ENCODE measurements at places on chromosomes 7 and 10.
A peak's percentile ranks its signal among the peaks of the same experiment; 100 is the strongest.

GRCh38 chr10:99360934-99361333, 31.8 kb downstream of the CNNM1 start:
- DNase-seq = no peak

DNA sequence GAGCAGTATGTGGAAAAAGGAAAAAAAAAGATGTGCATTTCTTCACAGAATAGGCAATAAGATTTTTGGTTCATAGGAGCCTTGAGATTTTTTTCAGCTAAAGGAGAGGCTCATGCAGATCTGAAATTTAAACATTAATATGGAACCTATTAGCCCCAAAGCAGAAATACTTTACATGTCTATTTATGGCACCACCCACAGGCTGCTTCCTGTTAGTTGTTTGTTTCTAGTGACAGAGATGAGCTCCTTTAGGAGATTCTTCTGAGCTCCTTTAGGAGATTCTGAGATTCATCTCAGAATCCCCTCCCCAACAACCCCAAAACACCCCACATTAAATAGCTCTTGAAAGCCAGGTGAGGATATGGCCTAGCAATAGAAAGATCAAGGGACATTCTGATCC, 27.9 kb upstream of the HPS1 start:
- DNase-seq = no peak

DNA sequence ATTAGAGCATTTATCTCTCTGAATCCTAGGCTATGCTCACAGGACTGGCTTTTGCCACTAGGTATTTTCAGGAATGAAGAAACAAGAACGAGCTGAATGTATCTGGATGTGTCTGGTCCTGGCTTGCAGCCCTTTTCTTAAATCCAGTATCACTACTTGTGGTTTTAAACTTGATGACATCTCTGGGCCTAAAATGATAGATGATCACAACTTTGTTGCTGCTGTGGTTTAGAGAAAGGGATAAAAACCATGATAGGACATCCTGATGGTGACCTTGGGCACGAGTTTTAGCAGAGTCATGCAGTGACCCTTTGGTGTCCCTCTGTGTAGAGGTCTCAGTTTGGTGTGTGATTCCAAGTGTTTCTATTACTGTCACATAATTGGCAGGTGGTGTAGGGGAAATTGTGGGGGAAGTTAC, 31.7 kb upstream of the SEMA3C start:
- peak; percentile 36 for DNase-seq

DNA sequence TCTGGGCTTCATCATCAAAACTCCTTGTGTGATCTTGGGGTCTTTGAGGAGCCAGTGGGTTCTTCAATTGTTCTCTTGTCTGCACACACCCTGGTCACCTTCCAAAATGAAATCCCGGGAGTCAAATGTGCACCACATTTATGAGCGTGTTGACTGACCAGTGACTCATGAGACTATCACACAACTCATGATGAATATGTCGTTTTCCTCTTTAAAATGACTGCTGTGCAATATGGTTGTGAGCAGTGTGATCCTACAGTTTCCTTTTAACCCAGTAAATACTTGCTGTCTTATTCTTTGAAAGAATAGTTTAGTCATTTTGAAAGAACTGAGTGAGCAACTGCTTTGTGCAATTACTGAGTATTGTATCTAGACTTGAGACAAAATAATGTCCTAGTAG, 149.2 kb downstream of the DYNC1I1 start:
- no peak for DNase-seq

DNA sequence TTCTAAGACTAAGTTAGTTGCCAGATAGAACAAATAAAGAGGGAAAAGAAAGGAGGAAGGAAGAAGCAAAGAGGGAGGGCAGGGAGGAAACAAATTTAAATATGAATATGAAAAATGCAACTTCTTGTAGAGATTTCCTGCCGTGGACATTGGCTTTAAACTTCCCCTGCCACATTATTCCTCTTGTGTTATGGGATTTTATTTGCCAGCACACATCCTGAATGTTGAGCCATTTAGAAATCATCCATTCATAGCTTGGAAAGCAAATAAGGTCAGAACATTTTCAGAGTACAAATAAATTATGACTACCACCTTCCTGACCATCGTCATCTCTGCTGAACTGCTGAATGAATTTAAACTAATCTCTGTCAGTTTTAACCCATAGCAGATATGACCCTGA, 911.9 kb upstream of the LRRN3 start:
- no peak for DNase-seq

GRCh38 chr7:98553666-98554065, 63.4 kb upstream of the NPTX2 start:
- no peak for DNase-seq

DNA sequence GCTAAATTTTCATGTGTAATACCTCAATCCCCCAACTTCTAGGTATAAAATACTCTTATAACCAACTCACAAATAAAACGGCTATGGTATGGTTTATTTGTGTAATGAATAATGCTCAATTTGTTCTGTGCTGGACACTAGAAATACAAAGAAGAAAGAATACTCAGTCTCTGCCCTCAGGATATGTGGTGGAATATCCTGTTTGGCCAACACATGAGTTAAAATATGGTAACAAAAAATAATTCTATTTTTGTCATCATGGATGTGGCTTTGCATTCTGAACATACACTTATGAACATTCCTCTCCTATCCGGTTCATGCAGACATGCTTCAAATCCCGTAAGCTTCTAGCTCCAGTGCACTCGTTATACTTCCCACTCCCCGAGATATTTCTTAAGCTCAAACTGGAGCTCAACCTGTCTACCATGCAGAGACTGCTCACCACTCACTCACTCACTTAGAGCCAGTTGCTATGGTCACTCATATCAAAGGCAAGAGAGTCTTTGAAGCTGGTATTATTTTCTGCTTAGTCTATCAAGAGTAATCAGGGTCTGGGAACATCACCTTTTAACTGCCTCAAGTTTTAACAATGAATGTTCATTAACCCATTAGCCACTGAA, 53.8 kb upstream of the SLC16A12 start:
- no peak for DNase-seq

DNA sequence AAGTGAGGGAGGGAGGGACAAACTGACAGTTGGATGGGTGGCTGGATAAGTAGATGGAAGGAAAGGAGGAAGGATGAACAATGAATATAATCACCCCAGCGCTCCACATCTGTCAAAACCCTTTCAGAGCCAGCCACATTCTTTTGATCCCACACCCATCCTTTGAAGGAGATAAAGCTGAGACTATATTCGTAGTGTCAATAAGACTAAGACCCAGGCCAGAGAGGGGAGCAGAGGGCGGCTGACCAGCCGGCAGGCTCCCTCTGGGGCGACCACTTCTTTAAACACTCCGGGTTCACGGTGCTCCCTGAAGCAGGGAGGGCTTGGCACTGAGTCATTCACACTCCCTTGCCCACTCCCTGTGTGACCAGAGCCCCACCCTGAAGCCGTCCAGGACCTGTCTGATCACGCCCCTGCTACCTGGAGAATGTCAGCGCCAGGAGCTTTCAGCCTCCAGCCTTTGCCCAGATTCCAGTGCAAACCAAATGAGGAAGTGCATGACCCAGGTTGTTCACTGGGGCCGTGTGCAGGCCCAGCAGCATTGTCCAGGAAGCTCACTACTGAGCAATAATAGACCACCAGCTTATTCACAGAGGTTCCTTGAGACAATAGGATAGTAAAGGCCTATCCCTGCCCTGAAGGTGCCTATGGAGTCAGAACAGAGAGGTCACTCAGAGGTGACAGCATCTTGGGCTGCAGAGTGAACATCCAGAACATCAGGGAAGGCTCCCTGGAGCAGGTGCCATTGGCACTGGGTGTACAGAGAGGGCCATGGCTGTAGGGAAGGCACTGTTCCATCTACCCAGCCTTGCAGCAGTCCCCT, 34.4 kb downstream of the UNC5B start:
- DNase-seq = no peak

GRCh38 chr10:31070691-31071090, 39.0 kb upstream of the ZNF438 start:
- DNase-seq = no peak

DNA sequence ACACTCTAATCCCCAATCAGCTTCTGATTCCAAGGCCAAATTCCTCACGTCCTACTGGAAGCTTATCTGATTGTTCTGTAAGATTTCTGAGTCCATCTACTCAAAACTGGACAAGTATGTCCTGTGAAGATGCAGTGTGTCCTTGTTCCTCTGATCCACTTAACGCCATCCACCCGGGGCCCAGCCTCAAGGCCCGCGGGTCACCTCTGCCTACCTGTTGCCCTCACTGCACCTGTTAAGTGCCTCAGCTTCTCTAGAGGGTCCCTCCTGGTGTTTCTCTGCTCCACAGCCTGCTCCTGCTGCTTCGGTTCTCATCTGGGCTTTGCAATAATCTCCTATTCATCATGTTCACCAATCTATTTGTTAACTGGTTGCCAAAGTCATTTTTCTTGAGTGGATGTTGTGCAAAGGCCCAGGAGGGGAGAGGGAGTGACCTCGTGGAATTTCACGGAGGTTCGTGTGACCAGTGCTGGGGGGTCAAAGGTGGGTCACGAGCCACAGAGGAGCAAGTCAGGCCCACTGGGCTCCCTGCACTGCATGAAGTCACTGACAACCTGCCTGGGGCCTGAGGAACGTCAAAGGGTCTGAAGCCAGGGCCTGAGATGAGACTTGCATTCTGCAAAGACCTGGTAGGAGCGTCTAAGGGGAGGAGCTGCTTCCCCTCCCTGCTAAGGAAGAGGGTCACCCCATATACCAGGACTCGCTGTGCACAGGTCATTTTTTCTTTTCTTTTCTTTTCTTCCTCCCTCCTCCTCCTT, 338.1 kb downstream of the WDR37 start:
- no peak for DNase-seq

- DNase-seq = no peak
Observed at GRCh38 chr10:91077549-91078071, 142.9 kb upstream of the PCGF5 start.

- DNase-seq = peak; percentile 9
Observed at GRCh38 chr7:80095545-80095944, 39.1 kb upstream of the GNAI1 start.

- DNase-seq = no peak
Observed at GRCh38 chr10:52801947-52802346, 29.4 kb upstream of the MBL2 start.

DNA sequence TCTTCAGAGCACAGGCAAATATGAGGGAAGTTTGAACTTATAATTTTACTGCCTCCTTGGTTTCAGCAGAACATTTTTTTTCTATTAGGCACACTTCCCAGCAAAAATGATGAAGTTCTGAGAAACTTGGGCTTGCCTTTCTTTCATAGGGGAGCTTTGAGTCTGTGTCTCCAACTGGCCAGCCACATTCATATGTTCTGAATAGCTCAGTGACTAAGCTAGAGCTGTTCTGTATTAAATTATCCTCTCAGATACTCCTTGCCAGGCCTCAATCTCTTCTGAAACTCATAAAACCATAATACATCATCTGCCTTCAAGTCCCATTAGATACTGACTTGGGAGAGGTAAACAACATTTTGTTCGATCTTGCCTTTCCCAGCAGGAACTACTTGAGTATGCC, 476.5 kb downstream of the GPAM start:
- no peak for DNase-seq

DNA sequence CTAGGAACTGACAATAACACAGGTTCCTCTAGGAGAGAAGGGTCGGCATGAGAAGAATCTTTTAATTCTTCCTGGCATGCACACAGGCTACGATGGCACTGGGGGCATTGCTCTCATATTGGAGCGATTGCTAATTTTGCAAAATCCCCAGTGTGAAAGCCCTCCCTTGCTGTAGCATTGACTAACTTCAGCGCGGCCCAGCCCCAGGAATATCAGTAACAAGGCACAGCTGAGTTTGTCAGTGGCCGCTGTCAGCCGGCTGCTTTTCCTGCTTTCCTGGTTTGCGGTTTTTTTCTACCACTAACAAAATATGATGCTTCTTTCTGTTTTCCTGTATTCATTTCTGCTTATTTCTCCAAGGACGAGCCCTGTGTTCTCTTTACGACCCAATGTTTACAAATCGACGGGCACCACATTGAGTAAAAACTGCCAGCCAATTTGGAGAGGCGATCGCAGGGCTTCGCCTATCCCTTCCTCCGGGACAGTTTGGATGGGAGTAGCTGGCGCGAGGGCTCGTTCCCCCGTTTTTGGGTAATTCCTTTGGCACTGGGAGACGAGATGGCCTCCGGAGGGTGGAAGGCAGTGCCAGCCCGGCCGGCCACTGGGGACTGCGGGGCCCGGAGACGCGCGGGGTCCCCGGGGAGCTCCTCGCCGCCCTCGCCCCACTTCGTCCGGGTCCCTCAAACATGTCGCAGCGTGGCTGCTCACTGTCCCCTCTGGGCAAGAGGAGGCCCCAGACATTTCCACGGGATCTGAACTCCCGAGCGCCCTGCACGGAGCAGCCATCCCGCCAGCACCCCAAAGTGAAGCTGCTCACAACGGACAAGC, 967 bp downstream of the ADARB2 start:
- no peak for DNase-seq

GRCh38 chr10:31936933-31937332, 8.3 kb upstream of the ARHGAP12 start:
- no peak for DNase-seq

DNA sequence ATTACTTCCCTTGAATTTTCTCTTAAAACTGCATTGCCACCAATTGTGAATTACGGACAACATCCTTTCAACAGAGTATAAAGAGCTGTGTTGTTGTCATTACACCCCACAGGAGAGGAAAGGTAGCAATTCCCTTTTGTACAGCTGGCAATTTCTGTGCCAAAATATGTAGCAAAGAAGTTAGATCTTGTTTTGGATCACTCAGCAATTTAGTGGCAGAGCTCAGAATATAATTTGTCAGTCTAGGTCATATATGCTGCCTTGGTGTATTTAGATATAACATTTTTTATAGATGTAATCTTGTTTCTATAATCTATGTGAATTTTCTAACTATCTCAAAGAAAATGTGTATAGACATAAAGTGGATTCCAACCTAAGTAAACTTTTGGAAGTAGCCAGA, 38.8 kb downstream of the NRBF2 start:
- no peak for DNase-seq

- no peak for DNase-seq
Observed at GRCh38 chr10:96153070-96153469, 23.0 kb downstream of the ZNF518A start.

- no peak for DNase-seq
Observed at GRCh38 chr10:124212702-124213101, 119.3 kb upstream of the CHST15 start.

- no peak for DNase-seq
Observed at GRCh38 chr10:65348637-65349036, 1577.2 kb upstream of the LRRTM3 start.

GRCh38 chr10:24313283-24313682, 104.3 kb downstream of the KIAA1217 start:
- peak; percentile 32 for DNase-seq

GRCh38 chr7:47816647-47817046, 131.6 kb downstream of the PKD1L1 start:
- no peak for DNase-seq

- no peak for DNase-seq
Observed at GRCh38 chr7:27133409-27134231, 3.1 kb upstream of the HOXA4 start.

GRCh38 chr7:45659496-45660139, 85.5 kb downstream of the ADCY1 start:
- no peak for DNase-seq

DNA sequence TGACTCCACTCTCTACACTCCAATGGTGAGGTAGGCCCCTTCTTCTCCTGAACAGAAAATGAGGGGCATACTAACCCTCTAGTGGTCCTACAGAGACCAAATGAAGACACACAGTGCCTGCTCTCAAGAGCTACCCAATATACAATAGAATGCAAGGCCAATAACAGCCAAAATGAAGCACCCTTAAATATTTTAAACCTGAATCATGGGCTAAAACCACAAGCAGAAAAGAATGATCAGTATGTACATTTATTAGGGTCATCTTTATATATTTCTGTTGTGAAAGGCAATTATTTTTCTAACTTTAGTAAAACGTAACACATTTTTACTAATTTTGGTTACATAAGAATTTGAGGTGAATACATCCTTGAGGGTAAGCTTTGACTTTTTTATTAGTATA, 49.9 kb upstream of the COL1A2 start:
- DNase-seq = no peak
